ENCODE measurements at places on chromosomes 12 and 14. TPM values are rescaled to one million over a fixed set of nuclear protein-coding genes. Genes with fewer than 3 reads are reported as not detected.

The PFDN5 gene
- total RNA-seq = 355 TPM

DNA sequence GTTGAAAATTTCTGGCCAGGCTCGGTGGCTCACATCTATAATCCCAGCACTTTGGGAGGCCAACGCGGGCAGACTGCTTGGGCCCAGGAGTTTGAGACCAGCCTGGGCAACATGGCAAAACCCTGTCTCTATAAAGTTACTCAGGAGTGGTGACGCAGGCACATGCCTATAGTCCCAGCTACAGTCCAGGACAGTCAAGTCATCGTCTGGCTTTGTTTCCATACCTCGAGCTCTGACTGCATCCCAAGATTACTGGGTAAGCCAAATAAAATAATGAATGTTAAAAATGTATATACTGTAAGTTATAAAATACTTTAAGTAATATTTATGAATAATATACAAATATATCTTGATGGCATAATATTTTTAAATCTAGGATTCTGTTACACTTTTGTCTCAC is 23.0 kb upstream of the GXYLT1 start:
- no peak for DNase-seq

The NABP2 gene
- 25.2 TPM for total RNA-seq

DNA sequence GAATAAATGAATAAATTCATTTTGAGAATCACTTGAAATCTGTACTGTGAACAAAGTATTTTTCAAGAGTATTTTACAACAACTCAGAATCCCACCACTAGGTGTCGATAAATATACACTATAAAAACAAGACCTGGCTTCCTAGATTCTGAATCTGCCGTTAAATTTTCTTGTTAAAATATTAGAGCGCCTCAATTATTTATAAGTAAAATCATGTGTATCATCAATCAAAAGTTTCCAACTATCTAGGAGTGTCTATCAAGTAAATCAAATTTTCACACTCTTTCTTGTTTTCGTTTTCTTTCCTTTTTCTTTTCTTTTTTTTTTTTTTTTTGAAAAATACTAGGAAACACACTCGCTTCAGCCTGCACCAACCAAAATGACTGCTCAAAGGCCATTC is 179.2 kb upstream of the DCN start:
- no peak for DNase-seq

The TULP3 gene
- 17.1 TPM for total RNA-seq

DNA sequence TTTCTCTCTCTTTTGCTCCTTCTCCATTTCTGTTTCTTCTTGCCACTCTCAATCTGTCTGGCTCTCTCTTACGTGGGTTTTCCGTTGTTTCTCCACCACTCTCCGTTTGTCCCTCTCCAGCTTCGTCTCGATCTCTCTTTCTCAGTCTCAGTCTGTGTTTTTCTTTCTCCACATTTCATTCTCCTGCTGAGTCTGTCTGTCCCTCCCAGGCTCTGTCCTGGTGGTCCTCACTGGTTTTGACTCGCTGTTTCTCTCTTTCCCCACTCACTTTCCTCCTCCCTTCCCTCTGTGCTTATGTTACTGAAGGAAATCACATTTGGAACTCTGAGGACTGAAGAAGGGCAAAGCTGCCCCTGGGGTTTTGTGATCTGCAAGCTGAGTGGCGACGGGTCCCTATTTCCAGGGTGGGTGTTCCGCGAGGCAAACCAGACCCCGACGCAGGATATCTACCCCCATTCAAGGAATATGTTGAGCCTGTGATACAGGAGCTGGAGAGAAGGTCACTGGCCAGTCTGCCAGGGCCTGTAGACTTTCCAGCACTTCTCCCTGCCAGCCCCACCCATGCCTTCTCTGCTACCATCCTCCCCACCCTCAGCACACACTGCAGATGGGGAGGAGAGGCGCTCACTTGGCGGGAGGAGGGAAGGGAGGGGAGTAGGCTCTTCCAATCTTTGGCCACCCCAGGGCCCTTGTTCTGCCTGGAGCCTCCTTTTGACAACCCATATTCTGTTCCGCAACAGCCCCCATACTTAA is 102.7 kb upstream of the MAP1LC3B2 start:
- DNase-seq = peak; percentile 73

DNA sequence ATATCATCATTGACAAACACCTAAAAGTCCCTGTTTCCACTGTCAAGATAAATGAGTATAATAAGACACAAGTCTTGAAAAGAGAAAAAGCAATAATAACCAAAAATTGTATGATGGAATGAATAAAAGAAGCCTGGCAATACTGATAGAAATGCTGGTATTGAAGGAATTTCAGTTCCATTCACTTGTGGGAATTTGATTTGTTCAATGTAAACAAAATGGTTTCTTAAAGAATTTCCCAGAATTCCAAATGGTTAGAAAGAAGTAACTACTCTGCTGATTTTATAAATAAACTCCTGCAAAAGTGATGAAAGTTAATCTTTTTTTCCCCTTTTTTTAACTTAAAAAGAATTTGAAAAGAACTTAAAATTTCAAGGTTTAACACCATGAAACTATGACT is 129.9 kb upstream of the PDZRN4 start:
- DNase-seq = no peak

DNA sequence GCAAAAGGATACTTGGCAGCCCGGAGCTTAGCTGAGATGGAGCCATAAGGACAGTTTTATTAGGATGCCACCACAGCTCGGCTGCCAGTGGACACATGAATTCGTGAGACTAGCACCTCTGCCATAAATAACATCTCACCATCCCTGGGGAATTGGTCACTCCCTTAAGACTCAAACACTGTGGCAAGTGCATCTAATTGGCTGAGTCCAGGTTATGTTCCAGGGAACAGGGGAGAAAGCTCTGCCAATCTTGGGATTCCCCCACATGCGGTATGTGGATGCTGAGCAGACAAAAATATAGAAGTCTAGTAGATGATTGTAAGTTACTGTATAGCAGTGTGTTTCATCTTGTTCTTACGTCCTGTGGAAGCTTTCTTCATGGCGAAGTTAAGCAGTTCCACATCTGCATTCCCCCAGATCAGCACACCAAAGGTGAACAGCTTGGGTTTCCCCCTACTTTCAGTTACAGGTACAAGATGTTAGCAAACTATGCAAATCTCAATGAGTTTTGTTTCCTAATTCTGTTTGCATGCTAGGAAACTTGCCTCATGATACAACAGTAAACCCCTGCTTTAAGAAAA is 131.1 kb downstream of the ETV6 start:
- no peak for DNase-seq
